ENCODE measurements at places on chromosomes 16 and 17.

GRCh38 chr16:1347286-1347855 lies 4.3 kb downstream of the TSR3 start:
- no peak for DNase-seq

- DNase-seq, result no peak
Measured at GRCh38 chr17:64145375-64145750, 15.4 kb upstream of the ERN1 start.

GRCh38 chr17:29753845-29754439 lies 131.2 kb upstream of the CORO6 start:
- DNase-seq, result no peak

DNA sequence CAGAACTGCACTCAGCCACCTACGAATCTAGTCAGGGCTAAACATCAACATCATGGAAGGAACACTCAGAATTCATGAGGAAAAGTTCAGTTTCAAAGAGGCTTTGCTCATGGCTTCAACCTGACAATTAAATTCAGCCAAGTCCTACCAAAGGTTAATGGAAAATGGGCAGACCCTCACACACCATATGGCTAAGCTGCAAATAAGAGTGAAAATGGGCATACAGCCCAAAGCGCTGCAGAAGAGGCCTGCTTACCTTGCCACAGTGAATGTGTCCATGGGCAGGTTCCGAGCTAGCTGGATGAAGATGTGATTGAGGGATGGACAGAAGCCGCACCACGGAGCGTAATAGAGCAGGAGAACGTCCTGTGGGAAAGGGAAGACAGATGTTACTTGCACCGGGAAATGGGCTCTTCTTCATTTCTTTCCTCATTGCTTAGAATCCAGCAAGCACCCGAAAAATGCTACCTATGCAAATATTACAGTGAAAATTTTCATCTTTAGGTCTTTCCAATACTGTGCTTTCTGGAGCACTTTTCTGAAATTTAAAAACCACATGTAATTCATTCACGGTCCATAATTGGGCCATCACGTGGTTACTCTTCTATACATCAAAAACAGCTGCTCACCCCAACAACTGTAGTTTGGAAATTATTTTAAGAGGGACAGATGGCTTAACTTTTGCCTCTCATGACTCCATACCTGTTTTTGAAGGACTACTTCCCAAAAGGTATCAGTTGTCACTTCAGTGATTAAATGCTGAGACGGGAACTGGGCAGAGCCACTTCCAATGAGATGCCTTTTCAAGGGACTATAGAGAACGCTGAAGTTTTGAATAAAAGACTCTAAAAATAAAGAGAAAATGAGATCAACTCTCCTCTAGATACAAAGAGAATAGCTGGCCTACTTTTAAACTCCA lies 19.6 kb downstream of the SNN start:
- no peak for DNase-seq

DNA sequence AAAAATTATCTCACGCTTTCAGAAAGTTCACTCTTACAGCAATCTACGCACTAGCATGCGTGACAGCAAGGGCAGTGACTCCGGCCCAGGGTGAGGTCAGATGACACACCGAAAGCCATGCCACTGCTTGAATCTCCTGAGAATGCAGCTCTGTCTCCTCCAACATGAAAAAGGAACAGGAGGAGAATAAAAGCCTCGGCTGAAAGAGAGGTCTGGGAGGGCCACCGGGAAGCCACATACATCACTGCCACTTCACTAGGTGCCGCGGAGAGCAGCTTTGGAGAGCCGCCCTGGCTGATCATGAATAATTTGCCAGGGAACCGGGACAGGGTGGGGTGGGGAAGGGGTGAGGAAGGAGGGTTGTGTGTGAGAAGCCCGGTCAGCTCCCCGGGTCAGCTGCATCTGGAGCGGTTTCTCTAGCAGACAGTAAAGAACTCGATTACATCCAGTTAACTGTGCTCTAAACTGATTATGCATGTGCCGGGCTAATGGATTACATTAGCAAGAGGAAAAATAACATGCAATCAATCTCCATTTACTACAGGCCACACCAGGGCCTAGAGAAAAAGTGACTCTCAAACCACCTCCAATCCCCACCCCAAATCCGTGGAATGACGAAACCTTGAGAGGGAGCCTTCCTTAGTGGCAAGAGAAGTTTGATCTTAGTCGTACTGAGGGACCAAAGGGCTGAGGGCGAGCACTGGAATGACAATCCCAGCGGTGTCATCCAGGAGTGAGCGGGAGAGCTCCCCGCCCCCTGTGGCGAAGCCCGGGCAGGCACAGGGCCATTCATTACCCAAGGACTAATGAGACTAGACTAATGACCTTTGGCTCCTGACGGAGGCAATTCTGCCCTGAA lies 100.3 kb downstream of the ZFHX3 start:
- DNase-seq, result no peak

DNA sequence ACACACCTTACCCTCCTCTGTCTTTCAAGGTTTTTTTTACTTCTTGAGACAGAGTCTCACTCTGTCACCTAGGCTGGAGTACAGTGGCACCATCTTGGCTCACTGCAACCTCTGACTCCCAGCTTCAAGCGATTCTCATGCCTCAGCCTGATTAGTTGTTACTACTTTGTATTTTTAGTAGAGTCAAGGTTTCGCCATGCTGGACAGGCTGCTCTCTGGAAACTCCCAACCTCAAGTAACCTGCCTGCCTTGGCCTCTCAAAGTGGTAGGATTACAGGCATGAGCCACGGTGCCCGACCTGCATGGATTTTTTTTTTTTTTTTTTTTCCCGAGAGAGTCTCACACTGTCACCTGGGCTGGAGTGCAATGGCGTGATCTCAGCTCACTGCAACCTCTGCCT lies 273.2 kb downstream of the RBFOX1 start:
- DNase-seq, result no peak

Data from activated CD4-positive, alpha-beta T cell treated with anti-CD3 and anti-CD28 coated beads, Interleukin-2, amount 50 U/mL, for 4 hours (primary cell).